Stimulated activated CD8-positive, alpha-beta memory T cell treated with anti-CD3 and anti-CD28 coated beads, Interleukin-15, amount 100 ng/mL, for 24 hours (primary cell): ENCODE measurements at places on chromosomes 5 and 9.

GRCh38 chr5:181215997-181216989 is 6.8 kb upstream of the TRIM41 start:
- DNase-seq: no peak

DNA sequence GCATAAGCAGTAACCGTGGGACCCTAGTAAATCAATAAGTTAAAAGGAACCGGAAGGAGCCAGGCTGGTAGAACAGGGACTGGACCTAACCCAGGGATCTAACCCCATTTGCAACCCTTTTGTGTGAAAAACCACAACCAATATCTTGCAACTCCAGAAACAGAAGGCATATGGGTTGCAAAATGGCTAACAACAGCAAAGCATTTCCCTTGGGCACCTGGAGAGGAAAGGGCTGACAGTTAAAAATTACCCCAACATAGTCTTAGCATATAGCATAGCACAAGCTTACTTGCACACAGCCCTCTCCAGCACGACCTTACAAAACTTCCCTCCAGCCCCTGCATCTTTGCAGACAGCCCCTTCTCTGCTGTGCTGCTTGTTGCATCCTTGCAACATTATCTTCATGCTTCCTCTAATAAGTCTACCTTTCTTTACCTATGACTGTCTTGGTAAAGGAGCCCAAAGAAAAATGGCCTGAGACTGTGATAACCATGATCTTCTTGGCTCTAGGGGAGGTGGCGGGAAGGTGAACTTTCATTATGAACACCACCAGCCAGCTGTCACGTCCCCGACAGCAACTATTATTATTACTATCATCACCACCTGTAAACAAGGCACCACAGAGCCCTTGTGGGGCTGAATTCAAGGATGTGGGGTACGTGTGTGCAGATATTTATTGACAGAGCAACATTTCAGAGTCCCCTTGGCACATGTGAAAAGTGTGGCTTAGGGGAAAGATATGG is 49.8 kb downstream of the PRRC1 start:
- no peak for DNase-seq

DNA sequence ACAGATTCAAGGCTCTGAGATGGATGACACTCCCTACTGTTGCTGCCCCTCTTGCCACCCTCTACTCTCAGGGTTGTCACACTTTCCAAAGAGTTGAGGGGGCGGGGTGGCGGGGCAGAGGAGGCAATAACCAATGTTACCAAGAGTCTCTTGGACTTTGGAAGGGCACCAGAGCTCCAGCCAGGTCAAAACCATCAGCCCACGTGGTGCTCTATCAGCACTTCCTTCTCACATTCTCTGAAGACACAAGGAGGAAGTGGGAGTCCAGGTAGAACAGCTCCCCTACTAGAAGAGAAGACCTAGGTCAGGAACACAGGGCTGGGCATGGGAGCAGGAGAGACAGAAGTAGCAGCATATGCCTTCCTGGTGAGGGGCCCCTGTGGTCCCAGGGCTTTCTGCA is 33.0 kb upstream of the PIK3R1 start:
- DNase-seq: no peak

DNA sequence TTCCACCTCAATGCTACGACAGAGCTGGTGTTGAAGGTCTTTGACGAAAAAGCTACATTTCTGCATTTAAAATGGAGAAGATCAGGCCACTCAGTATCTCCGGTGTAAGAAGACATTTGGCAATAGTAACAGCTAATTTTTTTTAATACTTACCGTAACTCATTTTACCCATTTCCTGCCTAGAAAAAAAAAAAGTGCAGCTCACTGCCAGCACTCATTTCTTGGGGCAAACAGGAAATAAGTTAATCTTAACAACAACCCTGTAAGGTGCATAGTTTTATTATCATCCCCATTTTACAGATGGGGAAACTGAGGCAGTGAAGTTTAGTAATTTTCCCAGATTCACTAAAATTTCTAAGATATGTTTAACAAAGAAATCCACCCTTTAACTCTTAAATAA is 27.4 kb upstream of the KCNMB1 start:
- no peak for DNase-seq

DNA sequence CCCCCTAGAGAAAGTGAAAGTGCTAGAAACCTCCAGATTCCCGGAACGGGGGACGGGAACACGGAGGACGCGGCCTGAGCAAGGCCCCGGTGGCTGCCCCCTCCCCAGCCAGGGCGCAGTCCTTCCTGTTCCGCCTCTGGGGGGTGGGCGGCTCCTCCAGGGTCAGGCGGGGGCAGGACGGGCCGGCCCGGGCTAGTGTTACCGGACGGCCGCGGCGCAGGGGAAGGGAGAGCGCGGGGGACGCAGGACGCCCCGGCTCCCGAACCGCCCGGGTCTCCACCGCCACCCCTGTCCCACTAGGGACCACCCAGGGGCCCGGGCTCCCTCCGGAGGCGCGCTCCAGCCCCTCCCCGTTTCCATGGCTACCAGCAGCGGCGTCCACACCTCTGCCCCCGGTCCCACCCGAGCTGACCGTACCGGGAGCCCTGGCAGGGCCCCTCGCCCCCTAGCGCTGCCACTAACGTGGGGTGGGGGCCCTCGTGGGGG is 579 bp downstream of the SLC12A7 start:
- DNase-seq: no peak
